ENCODE measurements at places on chromosomes 1 and 21.

GRCh38 chr1:58895559-58896145 is 111.8 kb upstream of the JUN start:
- H3K4me1 ChIP-seq: peaks cover 18% of the 10 kb centered on the region
- no peaks in the 10 kb centered on the region for H3K27me3 ChIP-seq
- no peak overlapping the region for H3K27ac ChIP-seq
- DNase-seq: peak; percentile 22
- H3K4me3 ChIP-seq: no peak overlapping the region

DNA sequence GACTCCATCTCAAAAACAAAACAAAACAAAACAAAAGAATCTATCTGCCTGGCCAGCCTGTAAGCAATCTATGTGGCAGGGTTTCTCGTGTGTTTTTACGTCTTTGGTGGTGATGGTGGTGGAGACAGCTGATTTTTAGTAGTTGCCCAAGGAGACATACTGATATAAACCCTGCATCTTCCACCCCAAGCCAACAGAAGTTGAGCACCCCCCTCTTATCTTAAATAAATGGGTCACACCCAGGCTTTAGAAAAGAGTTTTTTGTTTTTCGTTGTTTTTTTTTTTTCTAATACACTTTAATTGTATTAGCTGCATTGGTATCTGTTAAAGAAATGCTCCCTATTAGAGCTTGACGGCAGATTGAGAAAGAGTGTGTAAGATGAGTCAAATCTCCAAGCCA is 134.7 kb downstream of the GLUL start:
- no peak overlapping the region for H3K27ac ChIP-seq
- DNase-seq: no peak
- no peaks in the 10 kb centered on the region for H3K36me3 ChIP-seq
- H3K4me1 ChIP-seq: no peaks in the 10 kb centered on the region

DNA sequence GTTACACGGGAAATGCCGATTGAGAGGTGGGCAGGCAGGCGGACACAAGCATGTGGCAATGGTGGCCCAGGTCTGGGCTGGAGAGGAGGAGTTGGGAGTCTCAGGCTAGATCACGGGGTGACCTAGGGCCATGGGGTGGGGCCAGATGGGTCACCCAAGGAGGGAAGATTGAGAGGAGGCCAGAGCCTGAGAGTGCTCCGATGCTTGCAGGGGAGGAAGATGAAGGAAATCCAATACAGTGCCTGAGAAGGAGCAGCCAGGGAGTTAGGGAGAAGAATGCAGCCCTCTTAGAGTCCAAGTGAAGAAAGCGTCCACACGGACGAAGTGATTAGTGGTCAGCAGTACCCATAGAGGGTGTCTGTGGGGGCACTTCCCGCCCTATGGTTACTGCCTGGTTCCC is 61.4 kb upstream of the FAM3B start:
- H3K36me3 ChIP-seq: peaks cover 1% of the 10 kb centered on the region
- H3K4me3 ChIP-seq: no peak overlapping the region
- no peaks in the 10 kb centered on the region for H3K27me3 ChIP-seq
- no peak overlapping the region for H3K27ac ChIP-seq
- no peak for DNase-seq
- H3K4me1 ChIP-seq: peaks cover 15% of the 10 kb centered on the region

- H3K27me3 ChIP-seq: no peaks in the 10 kb centered on the region
- peaks cover 6% of the 10 kb centered on the region for H3K4me1 ChIP-seq
- H3K4me3 ChIP-seq: no peak overlapping the region
- H3K27ac ChIP-seq: no peak overlapping the region
Observed at GRCh38 chr1:184896000-184896399, 78.3 kb downstream of the NIBAN1 start.

- no peak overlapping the region for H3K4me3 ChIP-seq
- H3K27me3 ChIP-seq: no peaks in the 10 kb centered on the region
- H3K36me3 ChIP-seq: no peaks in the 10 kb centered on the region
- DNase-seq: peak; percentile 33
- no peak overlapping the region for H3K27ac ChIP-seq
- no peaks in the 10 kb centered on the region for H3K4me1 ChIP-seq
Observed at GRCh38 chr1:238951809-238952208, 434.6 kb upstream of the CHRM3 start.

GRCh38 chr1:205499789-205500188 is 4.7 kb upstream of the CDK18 start:
- no peak overlapping the region for H3K27ac ChIP-seq
- no peaks in the 10 kb centered on the region for H3K36me3 ChIP-seq
- peaks cover 58% of the 10 kb centered on the region for H3K27me3 ChIP-seq
- H3K4me3 ChIP-seq: no peak overlapping the region
- H3K4me1 ChIP-seq: peaks cover under 1% of the 10 kb centered on the region
- no peak for DNase-seq

DNA sequence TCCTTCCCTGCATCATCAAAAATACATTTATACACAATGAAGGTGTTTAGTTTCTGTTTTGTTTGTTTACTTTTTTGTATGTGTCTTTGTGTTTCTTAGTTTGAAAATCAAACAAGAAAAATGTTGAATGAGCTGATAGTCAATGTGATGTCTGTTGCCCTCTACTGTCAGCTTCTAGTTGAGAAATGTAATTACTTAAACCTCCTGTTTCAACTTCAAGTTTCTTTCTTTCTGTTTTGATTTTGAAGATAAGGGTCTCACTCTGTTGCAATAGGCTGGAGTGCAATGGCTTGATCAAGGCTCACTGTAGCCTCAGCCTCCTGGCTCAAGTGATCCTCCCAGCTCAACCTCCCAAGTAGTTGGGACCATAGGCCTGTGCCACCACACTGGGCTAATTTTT is 37.5 kb downstream of the SPTA1 start:
- no peaks in the 10 kb centered on the region for H3K36me3 ChIP-seq
- DNase-seq: no peak
- no peaks in the 10 kb centered on the region for H3K27me3 ChIP-seq
- H3K4me3 ChIP-seq: no peak overlapping the region
- no peaks in the 10 kb centered on the region for H3K4me1 ChIP-seq

GRCh38 chr1:20430355-20431175 is 55.4 kb downstream of the CAMK2N1 start:
- peaks cover 6% of the 10 kb centered on the region for H3K27me3 ChIP-seq
- peaks cover 12% of the 10 kb centered on the region for H3K4me1 ChIP-seq
- H3K4me3 ChIP-seq: no peak overlapping the region
- no peaks in the 10 kb centered on the region for H3K36me3 ChIP-seq
- H3K27ac ChIP-seq: no peak overlapping the region
- DNase-seq: peak; percentile 18

- H3K27ac ChIP-seq: no peak overlapping the region
- H3K27me3 ChIP-seq: peaks cover 76% of the 10 kb centered on the region
- no peak overlapping the region for H3K4me3 ChIP-seq
- no peak for DNase-seq
Observed at GRCh38 chr1:54013393-54014008, 4.5 kb downstream of the LDLRAD1 start.

GRCh38 chr1:58762806-58763205 is 21.0 kb downstream of the JUN start:
- no peaks in the 10 kb centered on the region for H3K36me3 ChIP-seq
- H3K27ac ChIP-seq: peak overlapping the region; percentile 88
- H3K27me3 ChIP-seq: no peaks in the 10 kb centered on the region
- H3K4me1 ChIP-seq: peaks cover 25% of the 10 kb centered on the region

DNA sequence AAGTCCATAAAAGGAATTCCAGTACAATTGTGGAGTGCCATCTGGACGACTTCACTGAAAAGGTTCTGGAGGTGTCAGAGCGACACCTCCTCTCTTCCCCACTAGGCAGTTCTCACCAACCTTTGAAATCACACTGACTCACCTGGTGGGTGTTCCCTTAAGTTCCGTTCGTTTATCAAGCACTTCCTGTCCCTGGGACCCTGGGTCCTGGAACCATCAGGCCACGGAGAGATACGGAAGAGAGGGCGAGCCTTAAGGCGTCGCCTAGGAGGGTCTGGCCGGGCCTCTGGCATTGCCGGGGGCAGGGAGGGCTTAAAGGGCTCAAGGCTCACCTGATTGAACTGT is 317 bp downstream of the SPAG17 start:
- H3K4me3 ChIP-seq: peak overlapping the region; percentile 52
- no peak for DNase-seq

DNA sequence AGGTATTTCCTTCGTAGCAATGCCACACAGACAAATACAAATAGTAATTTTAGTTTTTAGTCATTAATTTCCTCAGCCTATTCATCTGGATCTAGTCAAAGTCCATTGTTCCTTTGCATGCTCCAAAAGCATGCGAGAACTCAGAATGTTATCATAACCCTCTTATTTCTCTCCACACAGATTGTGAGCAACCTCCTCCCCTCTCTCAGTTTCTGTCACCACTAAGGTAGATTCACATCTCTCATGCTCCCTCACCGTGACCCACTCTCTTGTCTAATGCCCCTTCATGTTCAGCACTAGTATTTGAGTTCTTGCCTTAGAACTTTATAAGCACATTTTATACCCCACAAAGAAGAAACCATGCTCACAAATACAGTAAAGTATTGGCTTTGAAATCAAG is 582.4 kb downstream of the PLA2G4A start:
- H3K4me3 ChIP-seq: no peak overlapping the region
- no peak for DNase-seq
- no peak overlapping the region for H3K27ac ChIP-seq
- H3K4me1 ChIP-seq: peaks cover 8% of the 10 kb centered on the region

- no peaks in the 10 kb centered on the region for H3K36me3 ChIP-seq
- DNase-seq: no peak
- no peak overlapping the region for H3K4me3 ChIP-seq
- H3K27me3 ChIP-seq: no peaks in the 10 kb centered on the region
Observed at GRCh38 chr1:33122483-33123178, 41.7 kb downstream of the AZIN2 start.

GRCh38 chr1:115728341-115728740 is 40.2 kb downstream of the CASQ2 start:
- H3K4me3 ChIP-seq: no peak overlapping the region
- peaks cover 2% of the 10 kb centered on the region for H3K4me1 ChIP-seq
- H3K36me3 ChIP-seq: no peaks in the 10 kb centered on the region

DNA sequence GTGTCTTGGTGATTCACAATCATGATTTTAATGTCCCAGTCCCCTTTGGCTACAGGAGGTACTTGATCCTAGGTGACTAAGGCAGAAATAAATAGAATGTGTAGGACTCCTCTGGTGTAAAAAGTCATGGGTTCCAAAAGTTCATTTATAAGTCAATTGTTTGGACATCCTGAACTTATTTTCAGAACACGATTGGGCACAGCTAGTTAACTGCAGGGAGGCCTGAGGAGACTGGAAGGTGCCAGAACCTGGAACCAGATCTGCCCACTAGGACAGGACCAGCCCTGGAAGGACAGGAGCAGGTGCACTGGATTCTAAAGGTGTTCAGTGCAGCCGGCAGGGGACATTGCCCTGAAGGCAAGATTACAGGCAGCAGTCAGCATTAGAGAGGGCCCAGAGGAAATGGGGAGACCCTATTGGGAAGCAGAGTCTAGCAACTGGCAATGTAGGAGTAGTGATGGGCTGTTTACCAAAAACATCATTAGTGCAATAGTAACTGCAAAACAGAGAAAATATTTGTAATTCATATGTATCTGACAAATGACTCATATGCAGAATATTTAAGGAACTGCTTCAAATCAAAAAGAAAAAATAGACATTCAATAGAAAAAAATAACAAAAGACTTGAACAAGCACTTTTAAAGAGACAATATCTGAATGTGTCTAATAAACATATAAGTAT is 23.6 kb upstream of the HEATR1 start:
- no peaks in the 10 kb centered on the region for H3K27me3 ChIP-seq
- no peaks in the 10 kb centered on the region for H3K36me3 ChIP-seq
- H3K4me3 ChIP-seq: no peak overlapping the region
- no peak for DNase-seq

DNA sequence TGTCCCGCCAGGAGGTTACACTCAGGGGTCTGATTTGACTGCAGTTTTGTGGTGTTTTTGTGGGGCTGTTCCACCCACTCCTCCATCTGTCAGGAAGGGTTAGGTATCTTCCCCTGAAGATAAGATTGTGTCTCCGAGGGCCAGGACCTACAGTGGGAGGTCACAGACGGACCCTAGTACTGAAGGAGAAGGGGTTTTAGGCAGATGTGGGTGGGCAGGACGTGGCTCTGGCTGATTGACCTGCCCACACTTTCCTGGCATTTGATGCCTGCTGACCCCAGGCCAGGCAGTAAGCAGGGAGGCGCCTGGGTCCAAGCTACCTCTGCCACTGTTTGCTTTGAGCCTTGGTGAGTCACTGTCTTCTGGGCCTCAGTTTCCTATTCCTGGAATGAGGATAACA is 13.9 kb downstream of the RPS6KA1 start:
- no peak for DNase-seq
- H3K4me1 ChIP-seq: peaks cover 15% of the 10 kb centered on the region
- H3K36me3 ChIP-seq: no peaks in the 10 kb centered on the region
- no peaks in the 10 kb centered on the region for H3K27me3 ChIP-seq
- no peak overlapping the region for H3K27ac ChIP-seq

DNA sequence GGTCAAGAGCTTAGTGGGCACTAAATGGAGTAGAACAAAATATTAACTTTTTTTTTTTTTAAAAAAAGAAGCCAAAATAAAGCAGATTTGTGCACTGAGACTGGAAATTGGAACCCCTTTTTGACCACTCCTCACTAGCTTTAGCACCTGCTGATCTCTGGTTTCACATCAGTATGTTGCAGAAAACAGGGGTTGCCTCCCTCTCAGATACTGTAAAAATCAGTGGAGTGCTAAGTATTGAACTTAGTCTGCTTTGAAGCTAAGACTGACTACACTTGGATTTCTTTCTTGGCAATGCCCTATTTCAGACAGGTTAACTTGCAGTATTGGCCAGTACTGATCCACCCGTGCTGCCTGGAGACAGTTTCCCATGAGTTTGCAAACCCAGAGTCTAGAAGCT is 2.7 kb upstream of the KIAA0040 start:
- no peak for DNase-seq
- no peaks in the 10 kb centered on the region for H3K36me3 ChIP-seq
- H3K4me1 ChIP-seq: no peaks in the 10 kb centered on the region

DNA sequence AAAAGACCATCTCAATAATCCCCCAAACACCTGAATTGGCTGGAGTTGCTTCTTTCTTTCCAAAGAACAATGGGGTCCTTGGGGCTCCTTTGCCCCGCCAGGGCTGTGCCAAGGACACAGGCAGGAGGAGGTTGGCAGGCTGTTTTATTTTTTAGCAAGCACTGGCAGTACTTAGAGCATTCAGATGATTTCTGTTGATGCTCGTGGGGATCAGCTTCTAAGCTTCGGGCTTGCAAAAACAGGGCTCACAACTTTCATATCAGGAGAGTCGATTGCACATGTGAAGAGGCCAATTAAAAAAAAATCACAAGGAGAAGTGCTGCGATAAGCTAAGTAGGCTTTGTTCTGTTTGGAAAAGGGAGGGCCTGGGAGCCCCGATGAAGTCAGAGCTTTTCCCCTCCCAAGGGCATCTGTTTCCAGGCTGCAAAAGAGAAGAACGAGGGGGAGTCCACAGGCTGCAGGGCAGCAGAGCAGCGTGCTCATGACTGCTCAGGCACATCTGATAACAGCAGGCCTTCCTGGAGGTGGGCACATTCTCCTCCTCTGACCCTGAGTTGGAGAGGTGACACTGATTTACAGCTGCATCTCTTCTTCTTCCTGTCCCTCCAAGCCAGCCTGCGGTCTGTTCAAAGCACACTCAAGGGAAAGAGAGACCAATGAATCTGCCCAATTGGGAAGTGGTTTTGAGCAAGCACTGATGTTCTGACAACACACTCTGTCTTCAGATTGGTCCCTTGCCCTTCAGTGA is 27.3 kb upstream of the BCAR3 start:
- H3K4me1 ChIP-seq: peaks cover 6% of the 10 kb centered on the region
- H3K36me3 ChIP-seq: no peaks in the 10 kb centered on the region
- no peak overlapping the region for H3K4me3 ChIP-seq
- H3K27ac ChIP-seq: no peak overlapping the region

- no peaks in the 10 kb centered on the region for H3K36me3 ChIP-seq
- H3K27ac ChIP-seq: no peak overlapping the region
- peak overlapping the region; percentile 68 for H3K4me3 ChIP-seq
- peaks cover 4% of the 10 kb centered on the region for H3K4me1 ChIP-seq
- DNase-seq: no peak
Observed at GRCh38 chr1:26529405-26529654, 231 bp upstream of the RPS6KA1 start.

Measured in IMR-90 (cell line).